ENCODE measurements at places on chromosomes 16 and 17. TPM values are rescaled to one million over a fixed set of nuclear protein-coding genes. Genes with fewer than 3 reads are reported as not detected.

DNA sequence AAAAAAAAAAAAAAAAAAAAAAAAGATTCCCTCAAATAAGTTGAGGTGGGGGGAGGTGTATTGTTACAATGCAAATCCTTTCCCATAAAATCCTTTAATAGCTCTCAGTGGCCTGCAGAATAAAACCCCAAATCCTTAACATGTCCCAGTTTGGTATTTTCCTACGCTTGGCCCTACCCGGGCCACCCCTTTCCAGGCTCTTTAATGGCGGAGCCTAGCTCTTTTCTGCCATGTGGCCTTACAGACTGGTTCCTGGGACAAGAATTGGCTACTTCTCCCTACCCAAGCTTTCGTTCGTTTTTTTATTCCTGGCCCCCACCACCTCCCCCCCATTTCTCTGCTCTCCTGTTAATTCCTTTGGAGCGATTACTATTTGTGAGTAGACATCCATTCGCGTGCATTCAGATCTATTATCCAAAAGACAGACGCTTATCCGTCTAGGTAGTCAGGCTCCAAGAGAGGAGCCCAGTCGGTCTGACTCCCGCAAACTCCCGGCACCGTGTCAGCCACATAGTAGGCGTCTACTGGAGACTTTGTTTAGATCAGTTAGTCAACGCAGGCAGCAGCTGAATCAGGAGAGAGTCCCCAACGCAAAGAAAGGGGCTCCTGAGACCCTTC lies 813 bp upstream of the THAP11 start:
- no peak for DNase-seq

- DNase-seq = no peak
These were observed 53.0 kb downstream of the SF3B3 start for GRCh38 chr16:70576431-70577255.

- DNase-seq = peak; percentile 66
These were observed 37.6 kb upstream of the PIRT start for GRCh38 chr17:10875430-10875851.

DNA sequence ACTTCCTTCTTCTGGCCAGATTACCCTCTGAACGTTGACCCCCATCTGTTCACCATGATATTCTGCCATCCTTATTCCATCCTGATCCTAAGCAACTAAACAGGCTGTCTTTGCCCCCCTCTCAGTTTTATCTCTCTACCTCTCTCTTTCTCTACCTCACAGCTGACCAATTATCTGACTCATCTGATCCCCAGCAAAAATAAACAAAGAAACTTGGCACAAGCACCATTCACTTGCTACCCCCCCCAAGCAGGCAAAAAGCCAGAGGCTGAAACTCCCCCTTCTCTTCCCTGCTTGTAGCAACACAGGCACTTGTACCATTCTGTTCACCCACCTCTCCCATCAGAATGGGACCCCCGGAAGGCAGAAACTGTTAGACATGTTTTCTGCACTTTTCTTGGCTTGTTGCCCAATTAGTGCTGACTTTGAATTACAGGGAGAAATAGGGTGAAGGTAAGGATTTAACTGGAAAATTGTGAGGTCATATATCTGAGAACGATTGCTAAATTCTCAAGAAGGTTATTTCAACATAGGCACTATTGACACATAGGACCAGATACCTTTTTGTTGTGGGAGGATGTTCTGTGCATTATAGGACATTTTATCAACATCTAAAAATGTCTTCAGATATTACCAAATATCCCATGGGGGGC lies 163.2 kb downstream of the TOX3 start:
- DNase-seq = no peak

- DNase-seq = no peak
These were observed 278.9 kb downstream of the SNX29 start for GRCh38 chr16:12255473-12255872.

DNA sequence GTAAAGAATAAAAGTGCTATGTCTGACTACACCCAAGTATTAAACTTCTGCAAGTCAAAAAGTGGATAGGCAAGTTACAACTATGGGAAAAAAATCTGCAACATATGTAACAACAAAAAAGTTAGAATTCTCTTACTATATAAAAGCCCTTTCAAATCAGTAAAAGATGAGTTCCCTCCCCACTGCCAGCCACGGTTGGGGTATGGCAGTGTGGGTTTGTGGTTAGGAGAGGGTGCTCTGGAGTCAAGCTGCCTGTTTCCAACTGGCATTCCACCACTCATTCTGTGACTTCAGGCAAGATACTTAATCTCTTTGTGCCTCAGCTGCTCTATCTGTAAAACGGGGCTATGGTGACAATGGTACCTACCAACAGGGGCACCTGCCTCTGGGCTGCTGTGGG lies 26.6 kb upstream of the MFSD6L start:
- DNase-seq = no peak

GRCh38 chr17:58305626-58306025 lies 23.0 kb downstream of the TSPOAP1 start:
- DNase-seq = no peak

DNA sequence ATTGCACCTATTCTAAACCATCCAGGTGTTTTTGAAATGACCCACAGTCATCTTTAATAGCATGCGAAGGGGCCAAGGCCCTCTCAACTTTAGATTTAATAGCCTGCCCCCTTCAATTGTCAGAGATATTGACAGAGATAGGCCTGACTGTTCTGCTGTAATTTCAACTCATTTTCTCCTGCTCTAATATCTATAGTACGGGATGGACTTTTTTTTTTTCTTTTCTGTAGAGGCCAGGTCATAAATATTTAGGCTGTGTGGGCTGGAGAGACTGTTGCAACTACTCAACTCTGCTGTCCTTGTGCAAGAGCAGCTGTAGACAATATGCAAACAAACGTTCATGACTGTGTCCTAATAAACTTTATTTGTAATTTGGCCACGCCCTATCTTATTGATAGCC lies 24.7 kb upstream of the KRT20 start:
- DNase-seq = no peak

ZNF785 gene
- 23.7 TPM for polyA plus RNA-seq

PPL gene
- 30.5 TPM for polyA plus RNA-seq

PRPF8 gene
- 303 TPM for polyA plus RNA-seq

EVI2B gene
- polyA plus RNA-seq = 1.9 TPM
